ENCODE measurements at places on chromosomes 1 and 21.

DNA sequence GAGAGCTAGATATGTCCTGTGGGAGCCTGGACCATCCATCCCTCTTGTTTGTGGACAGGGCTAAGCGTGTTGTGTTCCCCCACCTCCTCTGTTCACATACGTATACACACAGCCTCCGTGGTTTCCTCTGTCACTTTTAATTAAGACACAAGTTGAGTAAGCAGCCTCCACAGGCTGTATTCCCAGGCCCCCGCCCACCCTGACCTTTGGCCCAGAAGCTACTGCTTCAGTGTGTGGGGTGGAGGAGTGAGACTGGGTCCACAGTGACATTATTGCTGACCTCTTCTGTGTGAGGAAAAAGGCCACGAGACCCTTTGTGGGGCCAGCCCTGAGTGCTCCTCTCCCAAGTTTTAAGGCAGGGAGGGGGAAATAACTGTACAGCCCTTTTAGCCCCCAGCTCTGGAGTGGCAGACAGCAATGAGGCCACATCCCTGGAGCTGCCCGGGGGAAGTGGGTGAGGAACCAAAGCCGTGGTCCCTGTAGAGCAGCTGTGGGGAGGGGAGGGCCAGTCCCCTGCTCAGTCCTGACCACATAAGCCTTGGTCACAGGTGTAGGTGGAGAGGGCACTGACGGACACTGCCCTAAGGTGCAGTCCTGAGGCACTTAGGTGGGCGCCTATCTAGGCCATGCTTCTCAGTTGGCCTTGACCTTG, 4.4 kb downstream of the ELOVL1 start:
- DNase-seq = no peak

DNA sequence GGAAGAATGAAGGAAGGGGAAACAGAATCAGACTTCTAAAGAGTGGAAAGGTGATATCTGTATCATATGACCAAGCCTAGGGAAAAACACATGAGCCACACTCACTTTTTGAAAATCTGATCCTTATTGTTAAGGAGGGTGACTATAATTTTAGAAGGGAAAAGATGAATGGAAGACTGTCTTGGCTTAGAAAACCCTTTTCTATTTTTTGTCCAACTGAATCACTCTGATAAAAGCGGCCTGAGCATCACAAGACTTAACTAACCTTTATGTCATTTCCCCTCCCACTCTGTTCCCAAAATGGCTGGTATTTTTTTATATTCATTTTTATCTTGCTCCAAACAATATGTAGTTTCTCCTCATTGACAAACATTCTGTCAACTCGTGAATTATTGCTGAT, 169.8 kb downstream of the C1orf21 start:
- no peak for DNase-seq

DNA sequence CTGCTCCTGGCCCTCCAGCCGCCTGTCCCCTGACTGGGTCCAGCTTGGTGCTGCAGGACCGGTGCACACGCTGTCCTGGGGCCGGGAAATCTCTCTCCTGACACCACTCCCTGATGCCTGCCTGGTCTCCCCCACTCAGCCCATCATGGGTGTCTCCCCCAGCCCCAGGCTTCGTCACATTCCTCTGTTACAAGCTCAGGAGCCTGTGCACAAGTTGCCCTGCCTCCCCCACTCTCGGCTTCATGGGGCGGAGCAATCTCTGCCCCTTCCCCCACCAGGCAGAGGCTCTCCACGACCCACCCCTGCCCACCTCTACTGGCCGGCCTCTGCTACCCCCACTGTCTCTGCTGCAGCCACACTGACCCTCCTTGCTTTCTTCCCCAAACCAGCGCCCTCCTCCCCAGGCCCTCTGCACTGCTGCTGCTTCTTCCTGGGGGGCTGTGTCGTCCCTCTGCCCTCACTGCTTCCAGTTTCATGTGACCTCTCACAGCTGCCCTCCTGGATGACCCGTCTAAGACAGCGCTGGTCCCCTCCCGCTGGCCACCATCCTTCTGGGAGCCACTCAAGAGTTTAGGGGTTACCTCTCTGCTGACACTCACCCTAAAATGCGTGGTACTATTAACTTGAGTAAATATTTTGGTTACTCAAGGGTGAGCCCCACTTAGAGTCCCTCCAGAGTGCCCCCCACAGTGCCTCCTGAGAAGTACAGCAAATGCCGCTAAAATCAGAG, 5.7 kb upstream of the RIPK4 start:
- no peak for DNase-seq

DNA sequence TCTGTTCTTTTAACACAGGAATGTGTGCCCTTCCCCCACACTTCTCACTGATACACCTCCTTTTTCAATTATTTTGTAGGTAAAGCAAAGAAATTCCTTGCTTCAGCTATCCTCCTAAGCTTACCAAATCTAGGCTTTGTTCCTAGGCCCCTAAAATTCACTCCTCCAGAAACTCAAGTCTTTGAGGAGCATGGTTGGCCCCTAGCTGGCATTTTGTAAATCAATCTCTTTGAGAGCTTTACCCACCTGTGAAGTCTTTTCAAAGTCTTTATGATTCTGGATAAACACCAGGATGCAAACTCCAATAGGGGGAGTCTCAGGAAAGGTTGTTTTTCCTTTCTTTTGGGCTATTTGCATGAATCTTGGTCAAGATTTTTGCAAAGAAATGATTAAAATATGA, 82.9 kb upstream of the ZNF644 start:
- no peak for DNase-seq

DNA sequence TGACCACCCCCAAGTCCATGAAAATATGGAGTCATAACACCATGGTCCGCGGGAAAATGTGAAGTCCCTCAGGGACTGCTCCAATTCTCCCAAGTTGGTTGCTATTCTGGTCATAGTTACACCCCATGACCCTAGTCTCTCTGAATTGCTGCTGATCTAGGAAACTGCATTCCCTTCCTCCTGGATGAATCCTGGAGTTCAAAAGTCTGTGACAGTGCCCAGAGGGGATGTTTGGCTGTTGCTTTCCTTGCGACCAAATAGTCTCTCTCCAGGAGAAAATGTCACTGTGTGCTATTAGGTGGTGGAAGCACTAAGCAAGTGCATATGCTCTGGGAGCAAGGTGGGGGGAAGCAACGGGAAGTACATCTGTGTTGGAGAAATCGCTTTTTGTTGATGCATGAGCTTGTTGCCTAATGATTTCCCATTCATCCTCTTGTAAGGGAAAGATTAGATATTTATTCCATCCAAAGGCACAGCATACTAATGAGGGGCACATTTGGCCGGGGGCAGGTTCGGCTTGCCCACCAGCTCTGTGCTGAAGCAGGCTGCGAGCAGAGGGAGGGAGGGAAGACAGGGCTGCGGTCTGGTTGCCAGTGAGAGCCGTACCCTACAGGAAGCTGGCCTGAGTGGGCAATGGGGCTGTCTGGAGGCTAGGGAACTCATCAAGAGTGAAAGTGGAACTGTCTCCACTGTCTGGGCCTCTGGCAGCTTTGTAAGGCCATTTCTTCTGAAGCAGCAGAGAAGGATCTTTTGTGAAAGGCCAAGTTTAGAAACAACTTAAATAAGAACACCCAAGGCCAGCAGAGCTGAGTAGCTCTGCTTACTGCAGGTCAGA, 27.2 kb downstream of the SYT6 start:
- DNase-seq = no peak

- DNase-seq = no peak
Measured at GRCh38 chr1:16266411-16267118, 29.6 kb upstream of the CPLANE2 start.

- no peak for DNase-seq
Measured at GRCh38 chr1:202944438-202944921, 13.6 kb downstream of the ADIPOR1 start.

DNA sequence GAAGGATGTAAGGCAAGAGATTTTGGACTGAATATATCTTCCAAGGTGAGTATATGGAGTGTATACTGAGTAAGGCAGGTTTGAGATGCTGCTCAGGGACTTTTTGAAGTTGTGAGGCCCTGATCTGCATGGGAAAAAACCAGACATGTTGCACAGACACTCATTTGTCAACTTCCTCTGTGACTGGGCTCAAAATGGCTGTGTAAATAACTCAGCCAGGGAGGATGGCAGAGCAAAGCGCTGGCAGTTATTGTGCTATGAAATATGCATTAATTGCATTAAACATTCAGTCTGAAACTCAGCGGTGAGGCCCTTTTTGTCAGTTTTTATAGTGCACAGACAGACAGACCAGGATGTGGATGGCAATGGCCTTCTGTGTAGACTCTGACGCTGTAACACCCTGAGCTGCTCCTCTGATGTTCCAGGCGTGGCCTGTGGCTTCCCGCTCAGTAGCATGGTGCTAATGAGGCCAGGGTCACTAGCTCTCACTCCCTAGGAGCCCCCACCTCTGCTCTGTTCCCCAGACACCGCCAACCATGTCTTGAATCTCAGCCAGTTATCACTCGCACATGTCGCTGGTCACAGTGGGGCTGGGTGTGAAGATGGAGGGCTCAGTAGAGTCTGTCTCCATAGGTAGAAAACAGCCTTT, 307.0 kb upstream of the PROX1 start:
- no peak for DNase-seq

GRCh38 chr1:85839459-85839858, 131.2 kb upstream of the ZNHIT6 start:
- no peak for DNase-seq

GRCh38 chr1:178684111-178684510, 40.9 kb upstream of the RALGPS2 start:
- no peak for DNase-seq

GRCh38 chr1:215647738-215648137, 80.6 kb downstream of the KCTD3 start:
- no peak for DNase-seq

DNA sequence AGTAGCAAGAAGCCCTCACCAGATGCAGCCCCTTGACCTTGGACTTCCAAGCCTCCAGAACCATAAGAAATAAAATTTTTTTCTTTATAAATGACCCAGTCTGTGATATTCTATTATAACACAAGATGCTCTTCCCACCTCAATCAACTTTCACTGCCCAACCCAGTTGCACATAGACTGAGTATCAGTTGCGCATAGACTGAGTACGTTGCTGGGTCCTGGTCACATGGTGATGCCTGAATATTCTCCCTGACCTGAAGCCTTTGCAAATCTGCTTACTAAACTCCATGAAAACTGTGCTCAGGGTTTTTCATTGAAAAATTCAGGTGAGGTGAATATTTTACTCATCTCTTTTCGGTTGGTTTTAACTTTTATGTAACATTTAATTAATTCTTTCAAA, 59.2 kb downstream of the ETS2 start:
- no peak for DNase-seq

DNA sequence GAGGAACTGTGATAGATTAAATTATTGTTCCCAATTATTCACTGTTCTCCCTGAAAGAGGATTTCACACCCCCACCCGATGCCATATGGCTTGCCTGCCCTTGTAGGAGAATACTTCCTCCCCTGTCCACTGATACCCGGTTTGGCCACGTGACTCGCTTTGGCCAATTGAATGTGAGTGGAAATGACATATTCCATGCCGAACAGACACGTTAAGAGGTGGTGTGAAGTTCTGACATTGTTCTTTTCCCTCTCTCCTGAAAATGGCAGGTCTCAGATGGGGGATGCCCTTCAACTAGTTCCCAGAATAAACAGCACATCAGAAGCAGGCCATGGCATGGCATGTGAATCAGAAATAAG, 5.3 kb downstream of the STUM start:
- no peak for DNase-seq

DNA sequence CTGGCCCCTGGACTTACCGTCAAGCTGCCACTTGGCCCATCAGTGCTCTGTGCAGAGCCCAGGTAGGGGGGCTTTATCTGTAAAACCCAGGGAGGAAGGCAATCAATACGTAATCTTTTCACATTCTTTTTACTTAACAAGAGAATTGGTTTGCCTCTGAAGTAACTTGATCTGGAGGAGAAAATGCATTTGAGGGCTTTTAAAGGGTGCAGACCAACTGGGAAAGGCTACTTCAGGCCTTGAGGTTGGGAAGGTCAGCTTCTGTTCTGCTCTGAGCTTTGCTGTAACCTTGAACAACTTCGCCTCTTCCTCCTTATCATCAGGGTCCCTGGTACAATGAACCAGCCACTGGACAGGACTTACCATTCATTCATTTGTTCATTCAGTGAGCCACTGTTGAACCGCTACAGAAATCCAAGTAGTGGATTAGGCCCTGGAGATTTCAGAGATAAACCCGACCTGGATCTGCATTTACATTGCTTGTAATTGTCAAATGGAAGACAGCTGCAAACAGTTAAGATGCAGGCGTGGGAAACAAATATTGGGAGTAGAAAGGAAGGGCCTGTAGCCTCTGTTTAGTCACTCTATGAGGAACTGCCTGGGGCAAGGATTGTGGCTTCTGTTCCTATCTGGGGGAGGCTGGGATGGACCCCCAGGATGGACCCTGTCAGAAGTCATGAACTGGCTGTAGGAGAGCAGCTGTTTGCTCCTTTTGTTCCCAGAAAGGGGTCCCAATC, 90.9 kb downstream of the MAN1C1 start:
- no peak for DNase-seq

- peak; percentile 57 for DNase-seq
Measured at GRCh38 chr1:1943834-1944570, 24.9 kb upstream of the TMEM52 start.

GRCh38 chr21:17869115-17869514, 50.0 kb upstream of the C21orf91 start:
- no peak for DNase-seq

GRCh38 chr1:233719655-233720341, 105.9 kb downstream of the KCNK1 start:
- no peak for DNase-seq

DNA sequence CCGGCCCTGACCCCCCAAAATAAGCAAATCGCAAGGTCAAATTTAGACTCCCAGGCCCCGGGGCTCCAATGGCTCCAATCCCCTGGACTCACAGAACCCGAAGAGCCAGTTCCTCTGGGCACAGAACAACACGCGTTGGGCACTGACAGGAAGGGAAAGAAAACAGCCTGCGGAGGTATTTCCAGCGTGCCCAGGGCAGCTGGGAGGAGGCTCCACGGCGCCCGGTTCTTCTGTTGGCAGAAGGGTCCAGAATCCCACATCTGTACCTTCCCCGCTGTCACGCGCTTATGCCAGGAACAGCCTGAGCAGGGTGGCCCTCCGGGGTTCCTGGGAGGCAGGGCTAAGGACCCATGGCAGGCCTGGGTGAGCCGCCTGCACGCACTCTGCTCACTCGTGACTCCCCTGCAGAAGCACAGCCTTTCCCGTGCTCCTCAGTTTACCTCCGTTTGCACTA, 85.5 kb downstream of the RIPK4 start:
- no peak for DNase-seq

DNA sequence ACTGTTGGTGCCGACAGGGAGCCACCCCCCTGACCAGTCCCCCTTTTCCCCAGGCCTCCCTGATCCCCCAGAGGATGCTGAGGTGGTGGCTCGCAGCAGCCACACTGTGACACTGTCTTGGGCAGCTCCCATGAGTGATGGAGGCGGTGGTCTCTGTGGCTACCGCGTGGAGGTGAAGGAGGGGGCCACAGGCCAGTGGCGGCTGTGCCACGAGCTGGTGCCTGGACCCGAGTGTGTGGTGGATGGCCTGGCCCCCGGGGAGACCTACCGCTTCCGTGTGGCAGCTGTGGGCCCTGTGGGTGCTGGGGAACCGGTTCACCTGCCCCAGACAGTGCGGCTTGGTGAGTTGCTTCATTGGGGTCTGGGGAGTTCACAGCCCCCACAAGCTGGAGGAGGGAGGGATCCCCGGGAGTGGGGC, 89.2 kb downstream of the TRIM11 start:
- no peak for DNase-seq

GRCh38 chr1:31587720-31588423, 11.6 kb downstream of the TINAGL1 start:
- DNase-seq = peak; percentile 67
